ENCODE measurements at places on chromosomes 11 and 22. TPM values are rescaled to one million over a fixed set of nuclear protein-coding genes. Genes with fewer than 3 reads are reported as not detected.
A peak's percentile ranks its signal among the peaks of the same experiment; 100 is the strongest.

DNA sequence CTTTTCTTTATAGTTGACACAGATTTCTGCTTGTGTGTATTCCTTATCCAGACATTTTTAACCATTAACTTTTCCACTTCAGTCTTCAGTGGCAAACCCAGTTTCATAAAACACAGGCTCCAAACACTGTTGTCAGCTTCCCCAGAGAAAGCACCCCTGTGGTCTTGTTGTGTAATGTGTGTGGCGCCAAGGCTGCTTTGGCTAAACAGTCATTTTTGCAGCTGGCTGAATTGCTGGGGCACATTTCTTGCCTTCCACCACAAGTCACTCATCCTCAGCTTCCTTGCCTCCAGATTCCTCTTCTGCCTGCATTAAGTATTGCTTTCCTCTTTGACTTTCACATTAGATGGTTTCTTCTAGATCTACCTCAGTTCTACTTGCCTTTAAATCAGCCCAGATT, 40.5 kb downstream of the ARHGAP1 start:
- peaks cover 46% of the 10 kb centered on the region for H3K36me3 ChIP-seq
- H3K27me3 ChIP-seq, result no peaks in the 10 kb centered on the region
- peak overlapping the region; percentile 0 for H3K27ac ChIP-seq
- H3K4me1 ChIP-seq, result peaks cover 46% of the 10 kb centered on the region
- no peak overlapping the region for H3K4me3 ChIP-seq

GRCh38 chr11:70466154-70466553, 67.8 kb downstream of the CTTN start:
- no peak overlapping the region for H3K27ac ChIP-seq
- H3K36me3 ChIP-seq, result no peaks in the 10 kb centered on the region
- no peak for DNase-seq
- peaks cover 17% of the 10 kb centered on the region for H3K27me3 ChIP-seq
- no peak overlapping the region for H3K4me3 ChIP-seq
- no peaks in the 10 kb centered on the region for H3K4me1 ChIP-seq

GRCh38 chr11:46264030-46264429, 13.4 kb upstream of the CREB3L1 start:
- H3K27me3 ChIP-seq, result no peaks in the 10 kb centered on the region
- H3K4me1 ChIP-seq, result no peaks in the 10 kb centered on the region
- H3K36me3 ChIP-seq, result no peaks in the 10 kb centered on the region
- no peak overlapping the region for H3K4me3 ChIP-seq

- peak overlapping the region; percentile 72 for H3K4me3 ChIP-seq
- peak overlapping the region; percentile 70 for H3K27ac ChIP-seq
- peaks cover 49% of the 10 kb centered on the region for H3K36me3 ChIP-seq
- peaks cover 26% of the 10 kb centered on the region for H3K27me3 ChIP-seq
Measured at GRCh38 chr11:65853246-65853979, 4.6 kb downstream of the CFL1 start.

- H3K4me3 ChIP-seq, result no peak overlapping the region
- no peak for DNase-seq
- no peaks in the 10 kb centered on the region for H3K4me1 ChIP-seq
- H3K36me3 ChIP-seq, result no peaks in the 10 kb centered on the region
Measured at GRCh38 chr11:79852176-79852575, 411.3 kb upstream of the TENM4 start.

- no peaks in the 10 kb centered on the region for H3K27me3 ChIP-seq
- H3K4me3 ChIP-seq, result no peak overlapping the region
- no peak overlapping the region for H3K27ac ChIP-seq
- H3K36me3 ChIP-seq, result no peaks in the 10 kb centered on the region
Measured at GRCh38 chr11:22456993-22457762, 119.0 kb downstream of the SLC17A6 start.

- no peak overlapping the region for H3K27ac ChIP-seq
- H3K27me3 ChIP-seq, result no peaks in the 10 kb centered on the region
- no peaks in the 10 kb centered on the region for H3K4me1 ChIP-seq
- DNase-seq, result no peak
Measured at GRCh38 chr11:133318221-133318620, 214.1 kb downstream of the OPCML start.

The CCDC15 gene
- 2.3 TPM for total RNA-seq

The ANKK1 gene
- not detected for total RNA-seq

The OR2AG2 gene
- total RNA-seq, result 0.11 TPM

The THRSP gene
- total RNA-seq, result not detected

The GLYATL1B gene
- not detected for total RNA-seq

The SYT7 gene
- not detected for total RNA-seq

Measured in HFFc6 (cell line).